ENCODE measurements at places on chromosomes 5 and 9.

GRCh38 chr9:136212345-136212950 is 7.5 kb upstream of the LHX3 start:
- DNase-seq: no peak

DNA sequence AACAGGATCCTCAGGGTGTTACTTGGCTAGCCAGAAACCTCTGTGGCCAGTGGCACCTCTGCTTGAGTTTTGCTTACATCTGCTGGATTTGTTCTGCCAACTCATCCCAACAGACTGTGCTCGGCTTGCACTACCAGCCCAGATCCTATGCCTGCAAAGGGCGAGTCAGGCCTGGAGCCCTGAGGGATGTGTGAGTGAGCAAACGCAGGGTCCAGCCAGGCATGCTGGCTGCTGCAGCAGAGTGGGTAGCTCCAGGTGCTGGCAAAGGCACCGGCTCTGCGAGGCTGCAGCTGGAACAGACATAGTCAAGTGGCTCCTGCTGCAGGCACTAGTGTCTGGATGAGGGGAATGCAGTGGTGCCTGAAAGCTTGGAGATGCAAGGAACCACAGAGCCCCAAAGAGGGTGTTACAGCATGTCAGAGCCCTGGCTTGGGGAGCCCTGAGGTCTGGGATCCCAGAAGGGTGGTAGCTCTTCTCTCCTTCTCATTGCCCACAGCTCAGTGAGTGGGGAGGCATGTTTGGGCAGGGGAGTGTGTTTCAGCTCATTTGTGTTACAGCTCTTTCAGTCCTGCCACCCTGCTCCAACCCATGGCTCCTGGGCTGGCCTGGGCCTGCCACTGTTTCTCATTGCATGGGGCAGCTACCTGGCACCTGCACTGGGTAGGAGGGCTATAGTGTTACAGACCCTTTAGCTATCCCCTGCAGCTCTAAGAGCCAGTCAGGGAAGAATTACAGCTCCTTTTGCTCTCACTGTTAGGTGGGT is 332.6 kb downstream of the TAF11L14 start:
- no peak for DNase-seq

- peak; percentile 13 for DNase-seq
These were observed 49.2 kb downstream of the EQTN start for GRCh38 chr9:27247756-27248155.

- no peak for DNase-seq
These were observed 178.9 kb downstream of the GABBR2 start for GRCh38 chr9:98529841-98530240.

DNA sequence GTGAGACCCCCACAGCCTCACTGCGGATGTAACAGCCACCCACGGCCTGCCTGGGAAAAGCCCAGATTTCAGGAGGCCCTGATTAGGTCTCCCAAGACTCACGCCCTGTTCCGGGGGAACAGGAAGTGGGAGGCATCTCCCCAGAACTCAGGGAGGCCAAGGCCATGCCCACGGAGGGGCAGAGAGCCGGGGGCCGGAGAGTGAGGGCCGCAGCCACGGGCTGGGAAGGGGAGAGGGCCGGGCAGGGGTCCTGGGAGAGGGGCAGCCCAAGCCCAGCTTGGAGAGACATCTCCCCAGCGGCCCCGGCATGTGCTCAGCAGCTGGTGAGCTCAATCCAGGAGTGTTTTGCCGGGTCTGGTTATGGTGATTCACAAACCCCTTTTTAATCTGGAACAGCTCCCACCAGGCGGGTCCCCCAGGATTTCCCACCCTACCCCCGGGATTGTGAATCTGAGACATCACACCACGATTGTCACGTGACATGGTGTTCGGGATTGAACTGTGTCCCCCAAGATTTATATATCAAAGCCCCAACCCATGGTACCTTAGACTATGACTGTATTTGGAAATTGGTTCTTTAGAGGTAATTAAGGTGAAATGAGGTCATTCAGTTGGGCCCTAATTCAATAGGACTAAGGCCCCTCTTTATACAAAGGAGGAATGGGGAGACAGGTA is 26.6 kb downstream of the KCNT1 start:
- DNase-seq: no peak

- no peak for DNase-seq
These were observed 29.2 kb downstream of the UGCG start for GRCh38 chr9:111925784-111926183.

- no peak for DNase-seq
These were observed 84.8 kb downstream of the PDE6A start for GRCh38 chr5:149859746-149860145.

- no peak for DNase-seq
These were observed 101.9 kb downstream of the IQGAP2 start for GRCh38 chr5:76504901-76505564.

DNA sequence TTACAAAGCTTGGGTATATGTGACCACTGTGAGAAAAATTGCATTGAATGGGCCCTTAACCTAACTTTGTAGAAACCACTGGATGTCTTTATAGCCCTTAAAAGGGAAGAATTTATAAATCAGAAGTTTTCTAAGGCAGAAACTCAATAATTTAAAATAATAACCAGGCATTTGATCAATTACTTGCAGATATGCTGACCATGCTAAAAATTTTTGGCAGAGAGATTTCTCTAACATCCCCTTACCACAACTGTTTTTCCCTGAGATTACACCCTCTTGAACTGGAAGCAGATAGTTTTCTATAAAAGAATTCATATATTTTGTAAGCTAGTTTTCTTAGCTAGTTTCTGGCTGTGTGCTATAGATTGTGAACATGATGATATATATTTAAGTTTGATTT is 428.3 kb downstream of the KIF4B start:
- DNase-seq: no peak

GRCh38 chr5:74490814-74491213 is 149.7 kb downstream of the ENC1 start:
- no peak for DNase-seq

- DNase-seq: no peak
These were observed 36.8 kb upstream of the COL5A1 start for GRCh38 chr9:134604834-134605233.

DNA sequence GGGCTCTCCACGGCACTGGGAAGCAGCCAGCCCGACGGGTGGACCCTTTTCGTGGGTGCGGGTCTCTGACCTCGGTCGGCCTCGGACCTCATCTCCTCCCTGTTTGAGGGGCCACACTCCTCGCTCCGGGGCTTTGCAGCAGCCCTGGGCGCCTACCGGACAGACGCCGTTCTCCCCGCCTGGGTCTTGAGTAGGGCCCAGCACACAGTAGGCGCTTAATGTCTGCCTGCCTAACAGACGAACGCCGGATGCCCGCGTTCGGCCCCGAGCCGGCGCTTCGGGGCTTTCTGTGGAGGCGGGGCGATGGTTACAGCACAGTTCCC is 842 bp upstream of the GTF3C5 start:
- no peak for DNase-seq

- no peak for DNase-seq
These were observed 39.1 kb upstream of the CER1 start for GRCh38 chr9:14761584-14761983.

GRCh38 chr5:1835431-1835830 is 34.2 kb downstream of the NDUFS6 start:
- no peak for DNase-seq

- no peak for DNase-seq
These were observed 455.1 kb downstream of the CDH18 start for GRCh38 chr5:19532936-19533335.
